ENCODE measurements at places on chromosomes 12 and 14.

- DNase-seq: no peak
Observed at GRCh38 chr12:1171657-1172408, 180.8 kb downstream of the ERC1 start.

DNA sequence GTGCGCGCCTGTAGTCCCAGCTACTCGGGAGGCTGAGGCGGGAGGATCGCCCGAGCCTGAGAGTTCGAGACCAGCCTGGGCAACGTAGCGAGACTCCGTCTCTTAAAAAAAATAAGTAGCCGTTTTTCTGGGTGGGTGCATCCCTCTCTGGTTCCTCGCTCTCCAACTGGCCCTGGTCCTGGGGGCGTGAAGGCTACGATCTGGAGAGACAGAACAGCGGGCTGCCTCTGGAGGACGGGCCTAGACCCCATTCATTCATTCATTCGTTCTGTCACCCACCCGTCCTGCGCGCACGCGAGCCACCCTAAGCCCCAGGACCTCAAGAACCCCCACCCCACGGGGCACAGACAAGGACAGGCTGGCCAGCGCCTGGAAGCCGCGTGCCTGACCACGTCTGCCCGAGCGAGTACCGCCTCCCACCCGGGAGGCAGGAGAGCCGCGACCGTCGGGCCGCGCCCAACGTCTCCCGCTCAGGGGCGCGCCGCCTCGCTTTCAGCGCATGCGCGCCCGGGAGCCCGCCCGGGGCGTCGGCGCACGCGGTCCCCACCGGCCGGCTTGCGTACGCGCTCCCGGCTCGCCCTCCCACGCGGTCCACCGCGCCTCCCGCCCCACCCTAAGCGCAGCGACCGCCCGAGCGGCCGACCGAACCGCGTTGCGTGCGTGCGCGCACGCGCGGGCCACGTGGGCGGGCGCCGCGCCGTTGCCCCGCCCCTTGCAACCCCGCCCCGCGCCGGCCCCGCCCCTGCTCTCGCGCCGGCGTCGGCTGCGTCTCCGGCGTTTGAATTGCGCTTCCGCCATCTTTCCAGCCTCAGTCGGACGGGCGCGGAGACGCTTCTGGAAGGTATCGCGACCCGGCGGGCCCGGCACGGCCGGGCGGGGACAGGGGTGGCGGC, at the start of gene RAN:
TSS of gene RAN (plus strand) at position 781 of the 893 bp plus-strand sequence. CDS start 528 bp downstream, outside the sequence.
- peak; percentile 95 for DNase-seq

- peak; percentile 69 for DNase-seq
Observed at GRCh38 chr12:110555577-110556406, 27.3 kb downstream of the PPTC7 start.

DNA sequence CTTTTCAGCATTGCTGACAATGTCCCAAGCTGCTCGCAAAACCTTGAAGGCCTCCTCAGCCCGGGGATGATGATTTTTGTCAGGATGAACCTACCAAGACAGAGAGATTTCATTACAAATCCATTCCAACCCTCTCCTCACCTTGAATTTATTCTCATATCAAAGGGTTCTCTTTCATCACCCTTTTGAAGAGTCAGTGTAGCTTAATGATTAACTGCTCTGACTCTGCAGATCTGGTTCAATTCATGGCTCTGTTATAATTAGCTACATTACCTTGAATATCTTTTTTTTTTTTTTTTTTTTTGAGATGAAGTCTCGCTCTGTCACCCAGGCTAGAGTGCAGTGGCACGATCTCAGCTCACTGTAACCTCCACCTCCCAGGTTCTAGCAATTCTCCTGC, 5.6 kb downstream of the ORMDL2 start:
- no peak for DNase-seq

DNA sequence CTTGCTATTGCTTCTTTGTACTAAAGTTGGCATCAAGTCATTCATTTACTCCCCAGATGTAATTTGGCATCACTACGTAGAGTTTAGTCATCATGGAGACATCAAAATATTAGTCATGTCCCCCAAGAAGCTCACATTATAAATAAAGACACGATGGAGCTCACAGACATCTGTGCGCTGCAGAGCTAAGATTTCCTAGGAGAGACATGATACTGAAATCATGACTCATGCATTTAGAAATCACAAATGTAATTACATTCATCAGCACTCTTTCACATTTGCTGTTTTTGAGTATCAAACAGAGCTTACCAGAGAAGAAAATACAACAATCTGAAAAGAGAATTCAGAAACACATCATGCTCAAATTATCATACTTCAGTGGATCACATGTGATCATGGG, 169.8 kb downstream of the LRIG3 start:
- peak; percentile 96 for DNase-seq

DNA sequence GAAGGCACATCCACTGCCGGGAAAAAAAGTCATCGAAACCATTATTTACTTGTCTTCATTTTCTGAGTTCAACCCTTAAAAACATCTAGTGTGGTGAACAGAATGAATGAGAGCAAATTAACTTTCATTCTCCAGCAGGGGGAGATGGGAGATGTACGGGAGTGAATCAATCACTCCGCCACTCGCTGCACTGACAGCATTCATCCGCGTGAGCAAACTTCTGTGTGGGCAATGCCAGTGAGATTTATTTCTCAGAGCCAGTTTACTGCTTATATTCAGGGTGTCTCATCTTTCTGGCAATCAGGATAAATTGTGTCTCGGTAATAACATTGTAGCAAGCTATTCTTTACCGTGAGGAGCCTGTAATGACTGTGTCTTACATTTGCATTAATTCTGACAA, 463.6 kb upstream of the MIS18BP1 start:
- DNase-seq: no peak

DNA sequence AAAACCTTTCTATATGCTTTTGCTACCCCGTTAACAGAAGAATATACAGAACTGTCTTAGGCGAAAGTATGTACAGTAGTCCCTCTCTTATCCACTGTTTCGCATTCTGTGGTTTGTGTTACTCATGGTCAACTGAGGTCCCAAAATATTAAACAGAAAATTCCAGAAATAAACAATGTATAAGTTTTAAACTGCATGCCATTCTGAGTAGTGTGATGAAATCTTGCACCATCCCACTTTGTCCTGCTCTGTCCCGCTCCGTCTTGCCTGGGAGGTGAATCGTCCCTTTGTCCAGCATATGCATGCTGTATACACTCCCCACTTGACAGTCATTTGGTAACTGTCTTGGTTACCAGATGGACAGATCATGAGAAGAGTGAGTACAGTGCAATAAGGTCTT, 70.1 kb upstream of the STRN3 start:
- peak; percentile 60 for DNase-seq

DNA sequence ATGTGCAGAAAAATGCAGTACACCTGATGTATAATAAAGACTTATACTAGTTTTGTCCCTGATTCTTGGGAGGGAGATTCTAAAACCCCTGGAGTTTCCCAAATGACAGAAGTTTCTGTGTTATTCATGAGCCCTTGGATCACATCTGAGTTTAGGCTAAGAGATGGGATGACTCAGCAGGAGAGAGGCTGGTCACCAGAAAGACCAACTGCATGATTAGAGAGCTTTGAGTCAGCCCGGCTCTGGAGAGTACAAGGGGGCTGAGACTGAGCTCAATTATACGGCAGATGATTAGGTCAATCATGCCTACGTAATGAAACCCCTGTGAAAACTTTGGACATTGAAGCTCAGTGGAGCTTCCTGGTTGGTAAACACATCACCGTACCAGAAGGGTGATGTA, 174.2 kb downstream of the SSPN start:
- peak; percentile 84 for DNase-seq

GRCh38 chr14:60768602-60769001, 34.0 kb downstream of the MNAT1 start:
- no peak for DNase-seq

GRCh38 chr14:72201645-72202044, 269.4 kb downstream of the RGS6 start:
- no peak for DNase-seq

DNA sequence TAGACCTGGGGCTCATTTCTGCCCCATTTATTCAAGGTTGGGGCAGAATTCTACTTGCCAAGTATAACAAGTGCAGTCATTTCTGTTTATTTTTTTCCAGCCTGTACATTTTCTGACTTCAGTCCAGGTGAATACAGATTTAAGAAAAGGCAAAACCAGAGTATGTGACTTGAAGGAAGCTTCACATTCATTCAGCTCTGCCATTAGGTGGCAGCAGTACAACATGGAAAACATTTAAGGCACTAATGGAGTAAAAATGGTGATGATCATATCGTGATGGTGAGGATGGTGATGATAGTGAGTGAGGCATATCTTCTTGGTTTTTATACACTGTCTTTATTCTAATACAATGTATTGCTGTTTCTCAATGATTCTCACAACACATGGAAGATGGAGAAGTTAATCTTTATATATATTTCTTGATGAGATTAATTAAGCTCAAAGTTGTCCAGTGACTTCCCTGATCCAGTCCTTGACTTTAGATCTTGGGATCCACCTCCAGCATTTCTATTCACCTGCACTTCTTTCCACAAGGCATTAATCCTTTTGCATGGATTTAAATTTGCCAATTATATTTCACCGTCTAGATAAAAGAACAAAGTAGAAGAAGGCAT, 176.7 kb upstream of the SEL1L start:
- DNase-seq: peak; percentile 14

- DNase-seq: no peak
Observed at GRCh38 chr12:6443361-6443983, 1.3 kb upstream of the CD27 start.

GRCh38 chr12:124454352-124454725, 113.1 kb downstream of the NCOR2 start:
- no peak for DNase-seq

DNA sequence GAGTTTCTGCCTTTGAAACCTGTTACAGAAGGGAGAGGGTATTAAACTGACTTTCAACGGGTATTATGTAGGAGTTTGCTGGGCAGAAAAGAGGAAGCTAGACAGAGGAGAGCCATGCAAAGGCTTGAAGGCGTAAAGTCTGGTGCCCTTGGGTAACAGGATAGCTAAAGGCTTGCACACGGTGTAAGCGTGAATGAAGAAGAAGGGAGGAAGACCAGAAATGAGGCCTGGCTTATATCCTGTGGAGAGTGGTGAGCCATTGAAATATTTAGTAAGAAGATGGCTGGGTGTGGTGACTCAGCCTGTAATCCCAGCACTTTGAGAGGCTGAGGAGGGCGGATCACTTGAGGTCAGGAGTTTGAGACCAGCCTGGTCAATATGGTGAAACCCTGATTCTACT, 22.6 kb downstream of the SUDS3 start:
- no peak for DNase-seq

DNA sequence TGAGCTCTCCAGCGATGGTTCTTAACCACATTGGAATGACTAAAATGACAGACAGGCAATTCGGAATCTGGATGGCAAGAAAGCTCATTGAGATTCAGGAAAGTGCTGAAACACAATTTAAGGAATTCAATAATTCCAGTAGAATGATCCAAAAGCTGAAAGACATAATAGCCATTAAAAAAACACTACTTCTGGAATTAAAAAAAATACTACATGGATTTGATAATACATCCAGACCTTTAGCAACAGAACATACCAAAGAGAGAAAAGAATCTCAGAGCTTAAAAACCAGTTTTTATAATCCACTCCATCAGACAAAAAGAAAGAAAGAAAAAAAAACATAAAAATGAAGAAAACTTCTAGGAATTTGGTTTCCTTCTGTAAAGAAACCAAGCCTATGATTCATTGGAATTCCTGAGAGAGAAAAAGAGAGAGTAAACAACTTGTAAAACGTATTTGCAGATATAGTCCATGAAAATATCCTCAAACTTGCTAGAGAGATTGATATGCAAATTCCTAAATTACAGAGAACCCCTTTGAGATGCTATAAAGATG, 52.8 kb downstream of the SLCO1B1 start:
- no peak for DNase-seq

DNA sequence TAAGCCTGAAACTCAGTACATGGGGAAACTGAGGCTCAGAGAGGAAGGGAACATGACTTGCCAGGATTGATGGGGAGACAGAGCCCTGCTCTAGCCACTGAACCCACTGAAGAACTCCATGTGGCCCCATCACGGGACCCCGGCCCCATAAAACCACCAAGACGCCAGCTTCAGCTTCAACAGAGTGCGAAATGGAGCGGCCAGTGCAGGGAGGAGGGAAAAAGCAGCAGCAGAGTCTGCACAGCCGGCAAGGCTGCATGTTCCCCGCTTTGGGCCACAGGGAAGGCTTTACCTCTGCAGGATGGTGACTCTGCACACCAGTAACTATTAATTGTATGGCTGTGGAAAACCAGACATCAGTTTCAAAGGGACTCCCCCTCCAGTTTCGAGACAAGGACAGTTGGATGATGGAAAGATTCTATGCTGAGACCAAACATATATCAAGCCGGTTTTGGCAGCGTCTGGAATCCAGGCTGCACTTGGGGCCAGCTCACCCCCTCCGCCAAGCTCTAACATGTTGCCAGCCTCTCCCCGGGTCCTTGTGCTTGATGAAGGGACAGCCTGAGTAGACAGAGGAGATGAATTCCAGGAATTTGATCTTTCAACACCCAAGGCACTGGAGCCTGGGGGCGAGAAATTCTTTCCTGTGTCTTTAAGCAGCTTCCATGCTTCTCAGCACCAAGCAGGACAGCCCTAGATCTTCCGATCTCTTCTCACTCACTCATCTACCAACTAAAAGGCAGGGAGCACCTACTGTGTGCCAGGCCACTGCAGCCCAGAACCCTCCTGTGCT, 55.7 kb upstream of the BCL11B start:
- DNase-seq: peak; percentile 41

DNA sequence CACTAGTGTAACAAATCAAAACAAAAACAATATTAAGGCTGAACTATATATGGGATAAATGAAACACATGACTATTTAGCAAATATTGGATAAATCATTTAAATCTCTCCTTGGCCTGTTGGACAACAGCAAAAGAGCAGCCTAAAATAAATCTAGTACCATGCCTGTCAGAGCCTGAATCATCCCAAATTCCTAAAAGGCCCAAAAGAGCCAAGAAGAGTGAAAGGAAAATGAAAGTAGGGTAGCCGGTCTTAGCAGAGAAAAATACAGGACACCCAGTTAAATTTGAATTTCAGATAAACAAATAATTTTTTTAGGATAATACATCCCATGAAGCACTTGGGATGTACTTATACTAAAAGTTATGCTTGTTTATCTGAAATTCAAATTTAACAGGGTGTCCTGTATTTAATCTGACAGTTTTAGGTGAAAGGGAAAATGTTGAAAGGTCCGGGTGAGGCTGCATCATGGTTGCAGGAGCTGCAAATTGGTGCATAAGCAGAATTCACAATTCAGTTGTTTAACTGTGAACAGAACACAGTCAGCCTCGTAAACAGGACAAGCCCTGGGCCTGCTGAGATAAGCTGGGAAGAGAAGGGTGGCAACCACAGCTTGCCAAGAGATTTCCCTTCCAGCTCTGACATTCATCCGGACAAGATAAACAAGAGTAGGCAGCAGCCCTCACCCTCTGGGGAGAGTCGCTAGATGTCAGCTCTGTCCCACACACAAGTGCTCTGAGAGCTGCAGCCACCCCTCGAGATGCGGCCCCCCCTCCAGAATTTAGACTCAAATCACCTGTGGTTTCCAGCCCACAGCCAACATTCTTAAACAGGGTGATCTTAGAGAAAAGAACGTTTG, 30.3 kb downstream of the DMAC2L start:
- DNase-seq: peak; percentile 90

- DNase-seq: no peak
Observed at GRCh38 chr14:49479432-49479831, 106.7 kb downstream of the RPS29 start.

- no peak for DNase-seq
Observed at GRCh38 chr12:15143467-15143866, 77.8 kb downstream of the RERG start.

GRCh38 chr14:97546491-97547230, 749.5 kb downstream of the VRK1 start:
- DNase-seq: no peak
